ENCODE measurements at places on chromosomes 4 and X. TPM values are rescaled to one million over a fixed set of nuclear protein-coding genes. Genes with fewer than 3 reads are reported as not detected.

DNA sequence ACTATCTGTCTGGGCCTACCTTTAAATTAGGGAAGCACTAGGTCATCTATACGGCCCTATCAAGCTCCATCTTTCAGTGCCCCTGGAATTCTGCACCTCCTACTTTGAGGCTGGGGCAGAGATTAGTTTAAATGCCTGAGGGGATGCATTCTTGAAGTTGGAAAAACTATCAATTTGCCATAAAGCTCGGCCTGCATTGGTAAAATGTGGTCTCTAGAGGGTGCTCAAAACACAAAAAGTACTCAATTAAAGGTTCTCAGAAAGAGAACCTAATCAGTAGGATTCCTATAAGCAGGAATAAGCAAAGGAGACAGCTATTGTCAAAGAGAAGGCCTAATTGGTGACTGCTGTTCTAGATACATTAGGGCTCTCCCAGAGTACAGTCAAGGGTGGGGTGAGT, 111.7 kb downstream of the AMER1 start:
- H3K4me3 ChIP-seq = no peak overlapping the region
- H3K36me3 ChIP-seq = no peaks in the 10 kb centered on the region
- no peak for DNase-seq
- H3K27me3 ChIP-seq = no peaks in the 10 kb centered on the region
- no peak overlapping the region for H3K27ac ChIP-seq

DNA sequence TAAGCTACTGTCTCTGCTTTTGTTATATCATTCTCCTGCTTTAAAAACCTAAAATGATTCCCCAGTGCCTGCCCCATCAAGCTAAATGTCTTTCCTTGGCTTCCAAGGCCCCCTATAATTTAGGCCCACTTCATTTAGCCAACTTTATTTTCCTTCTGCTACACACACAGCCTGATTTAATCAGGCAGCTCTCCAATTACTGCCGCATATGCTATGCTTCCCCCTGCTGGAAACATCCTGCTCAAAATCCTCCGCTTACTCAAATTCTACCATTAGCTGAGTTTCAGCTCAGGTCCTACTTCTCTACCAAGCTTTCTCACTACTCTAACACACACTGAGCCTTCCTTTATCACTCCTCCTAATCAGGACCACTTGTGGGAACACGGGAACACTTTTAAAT, 17.0 kb downstream of the LAMP2 start:
- no peaks in the 10 kb centered on the region for H3K36me3 ChIP-seq
- no peak overlapping the region for H3K27ac ChIP-seq
- no peak for DNase-seq
- no peak overlapping the region for H3K4me3 ChIP-seq
- no peaks in the 10 kb centered on the region for H3K4me1 ChIP-seq

The MAML3 gene
- 11.1 TPM for polyA plus RNA-seq

The ARHGEF38 gene
- polyA plus RNA-seq = not detected

The PALLD gene
- 101 TPM for polyA plus RNA-seq

The CSAG3 gene
- not detected for polyA plus RNA-seq

All from ovary (tissue), 10 donors.